ENCODE measurements at places on chromosomes 2 and 18. TPM values are rescaled to one million over a fixed set of nuclear protein-coding genes. Genes with fewer than 3 reads are reported as not detected.

Gene PLA2R1
- 25.4 TPM for total RNA-seq

Gene CCDC142
- 31.0 TPM for total RNA-seq

DNA sequence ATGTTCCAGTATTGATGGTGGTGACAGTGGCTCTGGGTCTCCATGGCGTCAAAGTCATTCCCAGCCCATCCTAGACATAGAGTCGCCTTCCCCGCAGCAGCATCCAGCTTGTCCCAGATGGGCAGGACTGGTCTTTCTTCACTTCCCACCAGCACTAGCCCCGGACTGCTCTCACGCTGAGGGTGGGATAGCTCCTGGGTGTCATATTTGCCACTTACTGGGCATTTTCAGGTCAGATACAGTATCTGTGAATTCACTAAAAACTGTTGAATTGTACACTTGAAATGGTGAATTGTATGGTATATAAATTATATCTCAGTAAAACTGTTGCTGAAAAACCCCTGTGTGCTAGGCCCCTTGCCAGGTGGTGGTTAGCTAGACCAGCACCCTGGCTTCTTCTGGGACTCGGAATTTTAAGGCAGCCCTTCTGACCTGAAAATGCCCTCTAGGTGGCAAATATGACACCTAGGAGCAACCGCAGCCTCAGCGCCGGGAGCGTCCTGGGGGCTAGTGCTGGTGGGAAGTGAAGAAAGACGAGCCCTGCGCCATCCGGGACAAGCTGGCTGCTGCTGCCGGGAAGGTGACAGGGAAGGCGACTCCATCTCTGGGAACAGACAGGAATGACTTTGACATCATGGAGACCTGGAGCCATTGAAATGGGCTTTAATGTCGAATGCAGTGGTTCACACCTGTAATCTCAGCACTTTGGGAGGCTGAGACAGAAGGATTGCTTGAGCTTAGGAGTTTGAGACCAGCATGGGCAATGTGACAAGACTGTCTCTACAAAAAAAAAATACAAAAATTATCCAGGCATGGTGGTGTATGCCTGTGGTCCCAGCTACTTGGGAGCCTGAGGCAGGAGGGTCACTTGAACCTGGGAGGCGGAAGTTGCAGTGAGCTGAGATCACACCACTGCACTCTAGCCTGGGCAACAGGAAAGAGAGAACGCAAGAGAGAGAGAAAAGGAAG, 56.2 kb downstream of the DDX1 start:
- no peak for DNase-seq

DNA sequence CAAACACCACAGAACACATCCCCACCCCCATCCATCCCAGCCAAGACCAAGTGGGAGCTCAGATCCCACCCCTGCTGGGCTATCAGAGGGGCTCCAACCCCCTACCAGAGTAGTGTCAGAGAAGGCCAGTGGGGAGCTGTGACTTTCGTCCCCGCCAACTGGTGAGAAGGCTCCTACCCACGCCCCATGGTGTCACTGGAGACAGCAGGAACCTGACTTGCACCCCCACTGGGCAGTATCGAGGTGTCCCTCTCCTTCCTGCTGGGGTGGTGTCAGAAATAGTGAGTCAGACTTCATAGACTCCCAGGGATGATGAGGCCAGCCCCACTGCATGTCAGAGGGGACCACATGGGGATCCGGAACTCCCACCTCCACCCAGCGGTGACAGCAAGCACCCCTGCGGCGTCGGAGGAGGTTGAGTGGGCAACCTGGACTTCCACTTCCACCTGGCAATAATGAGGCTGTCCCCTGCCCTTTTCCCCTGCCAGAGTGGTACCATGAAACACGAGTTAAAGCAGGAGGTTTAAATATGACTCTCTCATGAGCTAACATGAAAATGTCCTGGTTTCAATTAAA, 106.7 kb downstream of the CTIF start:
- DNase-seq, result no peak

GRCh38 chr2:160419776-160420505, 73.7 kb downstream of the RBMS1 start:
- DNase-seq, result no peak

GRCh38 chr2:188269004-188269403, 22.7 kb upstream of the GULP1 start:
- DNase-seq, result no peak

GRCh38 chr2:105756435-105756834, 11.7 kb downstream of the NCK2 start:
- DNase-seq, result no peak

GRCh38 chr2:156215656-156216055, 116.9 kb downstream of the NR4A2 start:
- no peak for DNase-seq

DNA sequence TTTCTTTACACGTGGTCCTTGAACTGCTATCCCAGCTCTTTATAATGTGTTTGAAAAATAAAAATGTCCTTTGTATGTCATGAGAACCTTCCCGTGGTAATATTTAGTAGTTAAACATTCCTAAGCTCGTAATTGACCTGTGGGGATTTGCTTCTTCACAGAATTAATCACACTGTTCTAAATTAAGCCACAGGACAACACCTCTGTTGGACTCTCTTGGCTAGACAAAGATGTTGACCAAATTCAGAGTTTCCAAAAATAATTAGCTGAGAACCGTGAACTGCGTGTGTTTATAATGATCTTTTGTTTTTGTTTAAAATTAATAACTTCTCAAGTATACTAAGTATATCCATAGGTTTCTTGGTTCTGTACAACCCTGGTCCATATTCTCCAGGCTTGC, 146.1 kb downstream of the GBX2 start:
- DNase-seq, result no peak

DNA sequence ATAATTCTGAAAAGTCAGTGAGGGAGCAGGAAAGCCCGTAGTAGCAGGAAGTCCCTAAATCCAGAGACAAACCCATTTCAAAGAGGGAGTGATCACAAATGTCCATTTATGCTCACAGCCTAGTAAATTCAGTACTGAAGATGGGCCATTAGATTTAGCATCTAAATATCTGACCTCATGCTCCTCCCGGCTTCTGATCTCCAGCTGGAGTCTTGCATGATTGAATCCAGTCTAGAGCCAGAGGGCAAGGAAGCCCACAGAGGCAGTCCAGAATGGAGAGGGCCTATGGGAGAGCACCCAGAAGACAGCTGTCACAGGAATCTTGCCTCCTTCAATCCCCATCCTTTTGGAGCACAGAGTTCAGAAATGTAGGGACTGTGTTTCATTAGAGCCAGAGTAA, 16.0 kb upstream of the ST8SIA3 start:
- DNase-seq, result no peak

All from uterus (tissue), 4 donors.